GM20000 (cell line): ENCODE measurements at places on chromosomes 6 and 20.

- no peak for DNase-seq
Observed at GRCh38 chr6:137219664-137220252, 573 bp upstream of the IFNGR1 start.

DNA sequence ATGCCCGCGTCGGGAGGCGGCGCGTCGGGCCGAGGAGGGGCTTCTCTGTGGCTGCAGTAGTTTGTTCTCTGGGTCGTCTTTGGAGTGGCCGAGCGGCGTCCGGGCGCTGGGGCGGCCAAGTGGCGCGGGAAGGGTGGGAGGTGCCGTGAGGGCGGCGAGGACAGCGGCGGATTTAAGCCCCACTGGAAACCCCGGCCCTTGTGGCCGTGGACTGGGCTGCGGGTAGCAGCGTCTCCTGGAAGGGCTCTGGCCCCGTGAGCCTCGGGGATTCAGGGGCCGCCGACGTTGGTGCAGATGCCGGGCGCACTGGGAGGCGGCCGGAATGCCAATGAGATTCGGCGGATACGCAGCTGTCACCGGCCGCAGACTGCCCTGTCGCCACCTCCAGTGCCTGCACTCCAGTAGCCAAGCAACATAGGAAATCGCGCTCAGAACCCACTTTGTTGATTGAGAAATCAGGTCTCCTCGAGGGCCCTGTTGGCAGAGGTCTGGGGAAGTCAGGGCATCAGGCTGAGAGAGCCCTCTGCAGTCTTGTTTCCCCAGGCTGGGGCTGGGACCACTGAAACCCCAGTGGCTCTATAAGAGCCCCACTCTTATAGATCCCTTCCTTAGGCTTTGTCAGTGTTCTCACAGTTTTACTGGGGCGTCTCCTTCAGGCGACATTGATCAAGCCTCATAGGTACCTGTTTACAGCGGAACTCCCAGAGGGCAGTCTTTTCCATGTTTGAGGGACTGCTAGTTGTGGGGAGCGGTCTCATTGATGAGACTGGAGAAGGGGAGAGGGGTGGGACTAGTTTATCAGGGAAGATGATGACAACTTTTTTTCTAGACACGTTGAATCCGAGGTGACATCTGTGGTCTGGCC, 642 bp downstream of the GZF1 start:
- peak; percentile 45 for DNase-seq

DNA sequence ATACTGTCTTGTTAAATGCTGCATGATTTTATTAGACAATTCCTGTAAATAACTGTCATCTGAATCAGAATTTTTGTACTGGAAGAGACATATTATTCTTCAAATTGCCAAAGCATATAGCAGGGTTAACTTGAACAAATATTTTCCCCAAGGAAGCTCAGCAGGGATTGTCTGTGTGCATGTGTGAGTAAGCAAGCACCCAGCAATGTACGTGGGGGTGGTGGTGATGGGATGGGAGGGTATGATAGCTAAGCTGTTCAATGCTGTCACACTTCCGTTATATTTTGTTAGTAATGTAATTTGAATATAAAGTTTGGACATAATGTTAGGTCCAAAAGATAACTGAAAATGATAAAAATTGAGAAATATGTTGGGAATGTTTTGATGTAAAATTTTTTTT, 118.1 kb downstream of the MYB start:
- DNase-seq: no peak

DNA sequence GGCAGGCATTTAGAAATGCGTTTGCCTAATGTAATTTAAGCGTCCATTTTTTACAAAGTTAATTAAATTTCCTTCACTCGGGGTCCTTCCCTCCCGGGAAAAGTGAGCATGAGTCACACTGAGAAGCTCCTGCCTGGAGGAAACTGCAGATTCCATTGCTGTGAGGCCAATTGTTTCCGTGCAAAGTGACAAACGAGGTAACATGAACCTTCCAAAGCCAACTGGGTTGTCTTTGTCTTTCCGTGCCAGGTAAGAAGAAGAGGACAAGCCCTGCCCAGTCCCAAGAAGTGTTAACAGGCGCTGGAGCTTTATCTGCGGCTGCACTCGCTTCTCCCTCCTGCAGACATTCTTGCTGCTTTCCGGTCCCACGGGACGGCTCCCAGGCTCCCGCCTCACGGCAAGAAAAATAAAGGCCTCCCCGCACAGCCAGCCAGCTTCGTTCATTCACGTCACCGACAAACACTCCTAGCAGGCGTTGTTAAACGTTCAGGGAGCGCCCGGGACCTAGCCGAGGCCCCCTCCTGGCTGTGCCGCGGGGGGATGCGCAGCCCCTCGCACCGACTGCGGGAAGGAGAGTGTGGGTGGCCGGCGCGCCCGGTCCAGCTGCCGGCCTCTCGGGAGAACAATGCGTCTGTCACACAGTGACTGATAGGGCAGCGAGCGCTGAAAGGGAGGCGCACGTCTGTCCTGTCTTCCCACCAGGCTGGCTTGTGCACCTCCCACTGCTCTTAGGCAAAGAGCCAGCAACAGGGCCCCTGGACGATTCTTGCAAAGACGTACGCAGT, 61.5 kb upstream of the HDDC2 start:
- no peak for DNase-seq

GRCh38 chr20:822651-823573, 10.6 kb upstream of the FAM110A start:
- peak; percentile 3 for DNase-seq

DNA sequence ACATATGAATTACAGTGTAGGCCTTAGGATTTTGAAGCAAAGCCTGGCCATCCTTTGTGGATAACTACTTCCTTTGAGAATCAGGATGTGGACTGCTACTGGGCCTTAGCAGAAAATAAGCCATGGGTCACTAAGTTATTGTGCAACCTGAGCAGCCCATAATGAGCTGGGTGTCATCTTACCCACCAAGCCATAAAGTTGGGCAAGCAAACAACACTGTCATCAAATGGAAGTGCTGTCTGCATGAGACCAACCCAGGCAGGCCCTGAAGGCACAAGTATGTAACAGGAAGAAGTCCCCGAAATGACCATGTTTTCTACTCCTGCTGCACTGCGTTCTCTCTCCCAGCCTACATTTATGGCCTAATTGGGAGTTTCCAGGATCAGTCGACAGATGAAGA, 205.6 kb upstream of the GGTLC1 start:
- DNase-seq: no peak

DNA sequence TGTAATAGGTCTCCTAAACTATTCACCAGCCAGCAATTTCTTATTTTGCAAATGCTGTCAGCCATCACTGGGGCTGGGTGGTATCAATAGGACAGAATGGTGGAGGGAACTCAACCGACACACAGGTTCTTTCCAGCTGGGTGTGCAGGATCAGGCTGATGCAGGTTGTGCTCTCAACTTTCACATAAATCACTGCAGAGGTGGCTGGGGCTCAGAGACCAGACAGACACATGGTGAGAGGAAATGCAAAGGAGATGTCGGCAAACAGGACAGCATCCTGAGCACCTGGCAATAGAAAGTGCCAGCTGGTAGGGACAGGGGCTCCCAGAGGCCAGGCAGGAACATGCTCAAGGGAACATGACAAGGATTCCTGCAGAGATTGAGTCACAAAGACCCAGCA, 254.9 kb downstream of the SOD2 start:
- no peak for DNase-seq

DNA sequence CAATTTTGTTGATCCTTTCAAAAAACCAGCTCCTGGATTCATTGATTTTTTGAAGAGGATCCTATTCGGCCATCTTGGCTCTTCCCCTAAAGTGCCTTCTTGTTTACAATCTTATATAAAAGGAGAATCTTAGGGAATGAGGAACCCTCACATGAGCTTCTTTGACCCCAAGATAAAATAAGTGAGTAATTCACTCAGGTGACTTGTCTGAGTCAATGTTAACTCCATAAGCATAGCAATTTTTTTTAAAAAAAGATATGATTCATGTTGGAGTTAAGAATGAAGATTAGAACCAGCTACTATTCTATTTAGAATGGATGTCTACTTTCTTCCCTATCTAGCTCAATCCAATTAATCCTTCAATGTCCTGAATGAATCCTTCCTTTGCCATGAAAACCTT, 21.0 kb downstream of the WASF1 start:
- no peak for DNase-seq

DNA sequence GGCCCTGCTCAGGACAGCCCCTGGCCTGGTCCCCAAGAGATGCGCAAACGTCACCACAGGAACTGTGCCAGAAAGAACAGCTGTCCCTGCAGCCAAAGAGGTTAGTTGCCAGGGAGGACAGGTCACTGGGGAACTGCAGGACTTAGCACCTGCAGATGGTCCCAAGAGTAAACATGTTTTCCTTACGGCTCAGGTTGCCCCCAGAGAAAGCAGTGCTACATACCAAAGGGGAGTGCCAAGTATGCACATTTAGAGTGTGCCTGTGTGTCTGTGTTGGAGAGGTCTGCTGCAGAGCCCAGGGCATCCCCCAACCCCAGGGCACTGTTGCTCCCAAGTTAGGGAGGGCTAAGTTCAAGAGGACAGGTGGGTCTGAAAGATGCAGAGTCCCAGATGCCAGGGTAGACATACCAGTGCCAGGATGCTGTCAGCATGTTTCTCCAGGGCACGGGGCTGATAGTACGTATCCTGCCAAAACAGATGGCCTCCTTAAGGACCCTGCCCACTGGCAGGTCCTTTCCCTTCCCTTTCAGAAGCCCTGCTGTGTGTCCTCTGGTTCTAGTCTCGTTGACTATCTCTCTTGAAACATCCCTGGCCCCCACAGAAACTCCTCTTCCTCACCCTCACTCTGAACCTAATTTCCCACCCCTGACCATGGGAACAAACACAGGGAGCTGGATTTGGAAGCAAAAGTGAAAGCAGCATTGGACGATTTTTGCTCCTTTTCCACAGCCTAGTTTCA, 1.3 kb downstream of the ABHD16A start:
- DNase-seq: no peak

DNA sequence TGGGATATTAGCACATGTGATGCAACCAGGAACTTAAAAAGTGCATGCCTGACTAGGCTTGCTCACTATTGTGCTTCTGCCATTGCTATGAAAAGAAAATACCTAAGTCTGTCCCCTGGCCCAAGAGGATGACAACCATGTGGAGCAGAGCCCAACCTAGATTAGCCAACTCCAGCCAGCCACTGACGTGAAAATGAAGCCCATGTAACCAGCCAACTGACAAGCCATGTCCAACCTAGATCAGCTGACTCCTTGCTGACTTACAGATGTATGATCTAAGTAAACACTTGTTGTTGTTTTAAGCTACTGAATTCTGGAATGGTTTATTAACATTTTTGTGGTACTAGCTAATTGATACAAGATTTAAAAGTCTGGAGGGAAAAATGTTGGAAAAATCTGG, 47.5 kb downstream of the PIGU start:
- no peak for DNase-seq

GRCh38 chr20:17794400-17794799, 94.6 kb downstream of the BANF2 start:
- DNase-seq: no peak

- DNase-seq: peak; percentile 62
Observed at GRCh38 chr6:45830441-45831139, 185.1 kb downstream of the CLIC5 start.

DNA sequence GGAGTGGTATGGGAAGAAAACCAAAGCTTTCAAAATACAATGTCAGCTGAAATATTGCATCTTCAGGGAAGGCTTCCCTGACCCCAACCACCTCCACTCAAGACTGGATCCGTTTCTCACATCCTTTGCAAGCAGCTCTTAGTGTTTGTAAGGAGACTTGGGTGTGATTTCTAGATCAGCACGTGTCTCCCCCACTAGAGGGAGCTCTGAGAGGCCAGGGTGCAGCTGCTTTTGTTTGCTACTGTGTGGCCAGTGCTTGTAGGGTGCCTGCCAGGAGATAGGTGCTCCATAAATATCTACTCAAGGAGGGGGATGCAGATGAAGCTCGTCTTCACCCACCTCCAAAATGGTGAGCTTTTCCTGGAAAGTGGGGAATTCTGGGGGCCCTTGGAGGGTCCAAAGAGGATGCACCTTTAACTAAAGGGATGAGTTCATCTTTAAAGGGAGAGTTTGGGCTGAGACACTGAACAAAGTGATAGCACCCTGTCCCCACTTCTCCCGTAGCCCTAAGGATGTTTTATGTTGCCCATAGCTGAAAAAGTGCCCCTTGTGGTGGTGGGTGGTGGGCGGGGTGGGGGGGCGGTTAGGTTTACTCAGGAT, 52.6 kb upstream of the MAFB start:
- DNase-seq: peak; percentile 48

- DNase-seq: no peak
Observed at GRCh38 chr6:20680697-20681165, 146.5 kb downstream of the CDKAL1 start.

- no peak for DNase-seq
Observed at GRCh38 chr6:88730611-88731011, 232.8 kb downstream of the RNGTT start.

- DNase-seq: no peak
Observed at GRCh38 chr6:79435746-79436145, 101.5 kb downstream of the LCA5 start.

DNA sequence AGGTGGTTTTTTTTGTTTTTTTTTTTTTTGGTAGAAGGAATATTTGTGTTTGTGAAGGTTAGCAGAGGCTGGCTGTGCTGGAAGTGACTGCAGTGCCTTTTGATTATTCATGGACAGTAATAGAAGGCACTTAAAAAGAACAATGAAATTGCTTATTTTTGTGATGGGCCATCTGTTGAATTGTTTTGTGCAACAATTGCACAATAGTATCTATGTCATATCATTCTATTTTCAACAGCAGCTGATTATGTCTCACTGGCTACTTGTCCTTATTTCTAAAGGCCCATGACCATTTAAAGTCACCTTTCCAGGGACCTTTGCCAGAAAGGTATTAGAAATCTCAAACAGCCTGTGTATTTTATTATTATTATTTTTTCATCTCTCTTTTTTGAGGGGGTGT, 70.6 kb downstream of the AFG1L start:
- DNase-seq: no peak

DNA sequence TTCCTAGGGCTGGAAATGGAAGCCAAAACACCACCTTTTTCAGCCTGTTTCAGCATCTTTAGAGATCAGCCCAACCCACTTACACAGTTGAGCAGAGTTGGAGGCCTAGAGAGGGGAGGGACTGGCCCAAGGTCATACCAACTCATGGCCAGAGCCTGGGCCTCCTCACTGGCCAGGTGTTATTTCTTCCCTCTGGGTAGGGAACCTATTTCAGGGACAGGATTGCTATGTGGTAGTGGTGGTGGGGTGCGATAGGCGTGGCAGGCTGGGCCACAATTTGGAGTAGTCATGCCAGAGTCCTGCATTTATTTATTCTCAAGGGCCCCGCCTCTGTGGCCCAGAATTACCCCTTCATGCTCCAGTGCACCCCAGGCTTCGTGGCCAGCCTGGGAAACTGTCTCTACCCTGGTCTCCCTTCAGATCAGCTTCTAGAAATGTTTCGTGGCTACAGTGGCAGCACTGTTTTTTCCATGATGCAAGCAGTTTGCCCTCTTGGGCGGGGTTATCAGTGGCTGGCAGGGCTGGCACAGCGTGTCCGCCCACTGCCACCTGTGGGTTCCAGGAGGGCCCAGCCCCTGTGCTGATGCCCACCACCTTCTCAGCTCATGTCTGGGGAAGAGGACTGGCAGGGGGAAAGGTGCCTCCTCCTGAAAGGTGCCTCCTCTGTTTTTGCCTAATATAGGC, 6.2 kb downstream of the VEGFA start:
- DNase-seq: peak; percentile 45

- no peak for DNase-seq
Observed at GRCh38 chr6:14692208-14692607, 553.7 kb upstream of the JARID2 start.

- DNase-seq: no peak
Observed at GRCh38 chr6:170281331-170282292, 9.3 kb downstream of the DLL1 start.
